ENCODE measurements at places on chromosomes 6 and 20. TPM values are rescaled to one million over a fixed set of nuclear protein-coding genes. Genes with fewer than 3 reads are reported as not detected.

Gene BPIFA2
- polyA plus RNA-seq: not detected

Gene FUT9
- polyA plus RNA-seq: 0.85 TPM

Gene SLC32A1
- 0.95 TPM for polyA plus RNA-seq

Gene CALHM5
- 0.20 TPM for polyA plus RNA-seq

Gene GRM1
- polyA plus RNA-seq: 0.44 TPM

Gene PPP1R16B
- 37.6 TPM for polyA plus RNA-seq

Gene APOM
- polyA plus RNA-seq: 12.0 TPM

Gene CDH26
- 0.41 TPM for polyA plus RNA-seq

Gene EPHA7
- polyA plus RNA-seq: 5.8 TPM

Gene THEMIS
- polyA plus RNA-seq: 0.48 TPM

Gene PNPLA1
- polyA plus RNA-seq: 0.15 TPM

Gene ADGRF5
- polyA plus RNA-seq: 10.8 TPM

Gene CLVS2
- 0.58 TPM for polyA plus RNA-seq

Gene DEFB124
- polyA plus RNA-seq: not detected

Gene AVP
- 1,079 TPM for polyA plus RNA-seq

Gene FKBP1C
- 0.29 TPM for polyA plus RNA-seq

Gene ZSWIM3
- 3.6 TPM for polyA plus RNA-seq

Gene LY6G5C
- polyA plus RNA-seq: 7.6 TPM

Gene HCK
- 3.4 TPM for polyA plus RNA-seq

Gene SLC25A27
- 2.3 TPM for polyA plus RNA-seq

Gene LY6G6F
- not detected for polyA plus RNA-seq

Gene BTN1A1
- polyA plus RNA-seq: 0.36 TPM

Gene FGD2
- 0.58 TPM for polyA plus RNA-seq

Gene CCR6
- 0.27 TPM for polyA plus RNA-seq

Gene SNAI1
- polyA plus RNA-seq: 6.0 TPM

Gene EFCAB8
- polyA plus RNA-seq: 0.25 TPM

Gene KIF25
- 0.48 TPM for polyA plus RNA-seq

Gene EYA4
- 13.5 TPM for polyA plus RNA-seq

Gene KCNG1
- 2.1 TPM for polyA plus RNA-seq

Gene CLPSL1
- polyA plus RNA-seq: not detected

Gene ECT2L
- polyA plus RNA-seq: 0.07 TPM

Gene TMX4
- polyA plus RNA-seq: 33.1 TPM

Gene BANF2
- polyA plus RNA-seq: not detected

Gene GINS1
- 10.2 TPM for polyA plus RNA-seq

Gene RIMS4
- polyA plus RNA-seq: 21.5 TPM

Gene BTBD3
- 59.5 TPM for polyA plus RNA-seq
